Naive thymus-derived CD4-positive, alpha-beta T cell (primary cell): ENCODE measurements at places on chromosomes 4 and X.

- H3K4me1 ChIP-seq, result no peaks in the 10 kb centered on the region
- H3K36me3 ChIP-seq, result no peaks in the 10 kb centered on the region
- H3K4me3 ChIP-seq, result no peak overlapping the region
Observed at GRCh38 chrX:94576367-94577004, 902.5 kb downstream of the FAM133A start.

DNA sequence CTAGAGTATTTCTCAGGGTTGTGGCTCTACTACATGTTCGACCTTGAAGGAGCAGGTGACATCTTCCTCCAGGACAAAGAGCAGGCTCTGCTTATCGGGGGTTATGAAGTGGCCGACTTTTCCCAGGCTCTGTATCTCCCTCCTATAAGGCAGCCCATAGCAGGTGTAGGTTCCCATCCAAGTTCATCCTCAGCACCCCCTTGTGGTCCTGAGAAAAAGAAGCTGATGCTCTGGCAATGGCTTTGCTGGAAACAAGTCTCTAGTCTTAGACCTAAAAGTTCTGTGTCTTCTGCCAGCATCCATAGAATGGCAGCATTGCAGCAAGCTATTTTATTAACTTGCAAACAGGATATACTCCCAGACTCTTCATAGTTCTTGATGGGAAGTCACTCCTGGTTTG is 836.6 kb upstream of the PRKX start:
- no peak overlapping the region for H3K27ac ChIP-seq
- no peak overlapping the region for H3K4me3 ChIP-seq
- DNase-seq, result no peak
- no peaks in the 10 kb centered on the region for H3K36me3 ChIP-seq
- no peaks in the 10 kb centered on the region for H3K27me3 ChIP-seq

DNA sequence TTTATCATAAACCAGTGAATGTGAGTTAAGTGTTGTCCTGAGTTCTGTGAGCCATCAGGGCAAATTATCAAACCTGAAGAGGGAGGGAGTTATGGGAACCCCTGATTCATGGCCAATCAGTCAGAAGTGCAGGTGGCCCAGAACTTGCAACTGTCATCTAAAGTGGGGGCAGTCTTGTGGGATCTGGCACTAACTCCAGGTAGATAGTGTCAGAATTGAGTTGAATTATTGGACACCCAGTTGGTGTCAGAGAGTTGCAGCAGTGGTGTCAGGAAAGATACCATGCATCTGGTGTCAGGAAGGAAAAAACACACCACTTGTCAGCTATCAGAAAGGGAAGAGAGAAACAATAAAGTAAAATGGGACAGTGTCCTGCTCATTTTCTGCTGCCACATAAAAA is 8.4 kb downstream of the CORIN start:
- no peaks in the 10 kb centered on the region for H3K27me3 ChIP-seq
- no peak overlapping the region for H3K27ac ChIP-seq
- no peak for DNase-seq
- H3K36me3 ChIP-seq, result no peaks in the 10 kb centered on the region

DNA sequence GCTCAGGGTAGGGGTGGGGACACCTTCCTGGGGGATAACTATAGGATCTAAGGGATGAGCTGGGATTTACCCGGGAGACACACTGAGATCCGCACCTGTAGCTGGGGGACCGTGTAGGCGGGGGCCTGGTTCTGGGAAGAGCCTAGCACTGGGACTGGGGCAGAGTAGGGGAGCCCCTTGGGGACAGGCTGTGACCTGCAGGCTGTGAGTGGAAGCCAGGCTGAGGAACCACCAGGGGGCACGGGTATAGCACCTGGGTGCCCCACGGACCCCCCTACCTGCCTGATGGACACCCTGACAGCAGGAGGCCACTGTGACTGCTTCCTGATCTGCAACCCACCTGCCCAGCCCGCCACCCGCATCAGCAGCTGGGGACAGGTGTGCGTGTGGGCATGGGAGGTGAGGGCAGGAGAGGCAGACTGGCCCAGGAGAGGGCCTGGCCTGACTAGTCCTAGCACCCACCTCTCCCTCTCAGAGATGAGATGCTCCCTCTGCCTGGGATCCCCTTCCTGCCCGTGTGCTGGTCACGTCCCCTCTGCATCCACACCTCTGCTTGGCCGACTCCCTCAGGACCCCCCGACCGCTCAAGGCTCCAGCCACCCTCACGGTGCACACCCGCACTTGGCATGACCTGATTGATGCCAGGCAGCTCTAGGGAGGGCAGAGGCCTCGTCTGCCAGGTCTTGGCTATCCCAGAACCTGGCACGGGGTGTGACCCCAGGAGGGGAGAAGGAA is 94.2 kb upstream of the NKX1-1 start:
- H3K27ac ChIP-seq, result no peak overlapping the region
- H3K4me3 ChIP-seq, result no peak overlapping the region
- H3K36me3 ChIP-seq, result no peaks in the 10 kb centered on the region
- no peaks in the 10 kb centered on the region for H3K4me1 ChIP-seq
- no peaks in the 10 kb centered on the region for H3K27me3 ChIP-seq
- DNase-seq, result no peak

- no peaks in the 10 kb centered on the region for H3K4me1 ChIP-seq
- no peaks in the 10 kb centered on the region for H3K27me3 ChIP-seq
- DNase-seq, result peak; percentile 38
- H3K36me3 ChIP-seq, result no peaks in the 10 kb centered on the region
- H3K27ac ChIP-seq, result no peak overlapping the region
Observed at GRCh38 chrX:106608016-106608415, 3.8 kb upstream of the RADX start.

DNA sequence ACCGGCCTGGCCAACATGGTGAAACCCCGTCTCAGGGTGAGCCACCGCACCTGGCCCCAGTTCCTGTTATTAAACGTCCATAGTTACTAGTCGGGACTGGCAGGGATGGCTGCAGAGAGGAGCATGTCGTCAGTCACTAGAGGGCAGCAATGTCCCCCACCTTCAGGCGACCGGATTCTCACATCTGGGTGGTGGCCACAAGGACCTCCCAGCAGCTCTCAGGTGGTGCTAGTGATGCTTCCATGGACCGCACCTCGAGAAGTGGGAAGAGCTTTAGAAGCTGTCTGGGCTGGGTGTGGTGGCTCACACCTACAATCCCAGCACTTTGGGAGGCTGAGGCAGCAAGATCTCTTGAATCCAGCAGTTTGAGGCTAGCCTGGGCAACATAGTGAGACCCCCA is 13.3 kb upstream of the IL3RA start:
- H3K36me3 ChIP-seq, result no peaks in the 10 kb centered on the region
- H3K4me3 ChIP-seq, result no peak overlapping the region
- peak; percentile 40 for DNase-seq
- no peak overlapping the region for H3K27ac ChIP-seq
- H3K27me3 ChIP-seq, result no peaks in the 10 kb centered on the region

- no peaks in the 10 kb centered on the region for H3K27me3 ChIP-seq
- no peak overlapping the region for H3K27ac ChIP-seq
- DNase-seq, result no peak
- H3K36me3 ChIP-seq, result no peaks in the 10 kb centered on the region
Observed at GRCh38 chr4:183304538-183304937, 15.5 kb downstream of the CLDN22 start.

GRCh38 chr4:108849611-108850168 is 86.8 kb upstream of the ETNPPL start:
- no peak overlapping the region for H3K4me3 ChIP-seq
- H3K27ac ChIP-seq, result peak overlapping the region; percentile 29
- DNase-seq, result peak; percentile 35
- H3K4me1 ChIP-seq, result peaks cover 13% of the 10 kb centered on the region
- no peaks in the 10 kb centered on the region for H3K36me3 ChIP-seq

- no peak overlapping the region for H3K4me3 ChIP-seq
- peaks cover 3% of the 10 kb centered on the region for H3K36me3 ChIP-seq
- DNase-seq, result no peak
- H3K4me1 ChIP-seq, result peaks cover 13% of the 10 kb centered on the region
- H3K27me3 ChIP-seq, result no peaks in the 10 kb centered on the region
- H3K27ac ChIP-seq, result peak overlapping the region; percentile 56
Observed at GRCh38 chr4:82866706-82867385, 24.1 kb downstream of the SEC31A start.

DNA sequence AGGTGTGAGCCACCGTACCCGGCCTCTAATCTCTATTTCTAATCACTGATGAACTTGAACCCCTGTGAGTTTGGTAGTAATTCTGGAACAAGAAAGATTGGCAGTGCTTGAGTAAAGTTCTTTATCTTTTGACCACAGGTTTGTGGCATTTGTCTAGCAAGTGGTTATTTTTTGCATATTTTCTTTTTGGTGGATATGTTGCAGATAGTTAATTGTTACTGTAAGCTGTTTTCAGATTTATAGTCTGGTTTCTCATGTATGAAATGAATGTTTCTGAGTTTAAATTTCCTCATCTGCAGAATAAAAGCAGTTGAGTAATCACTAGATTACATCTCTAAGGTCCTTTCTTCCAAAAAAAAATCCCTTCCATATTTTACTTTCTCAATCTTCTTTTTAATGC is 105.2 kb downstream of the GASK1B start:
- H3K4me1 ChIP-seq, result no peaks in the 10 kb centered on the region
- no peak overlapping the region for H3K27ac ChIP-seq
- no peak overlapping the region for H3K4me3 ChIP-seq
- H3K27me3 ChIP-seq, result no peaks in the 10 kb centered on the region
- H3K36me3 ChIP-seq, result no peaks in the 10 kb centered on the region
- DNase-seq, result no peak

- H3K36me3 ChIP-seq, result no peaks in the 10 kb centered on the region
- H3K4me3 ChIP-seq, result no peak overlapping the region
- H3K4me1 ChIP-seq, result no peaks in the 10 kb centered on the region
- H3K27me3 ChIP-seq, result no peaks in the 10 kb centered on the region
- H3K27ac ChIP-seq, result no peak overlapping the region
- no peak for DNase-seq
Observed at GRCh38 chr4:57114973-57115372, 4.8 kb upstream of the IGFBP7 start.

GRCh38 chr4:173264245-173264644 is 69.9 kb downstream of the HMGB2 start:
- H3K4me1 ChIP-seq, result peaks cover 20% of the 10 kb centered on the region
- DNase-seq, result no peak
- H3K36me3 ChIP-seq, result no peaks in the 10 kb centered on the region
- H3K27me3 ChIP-seq, result no peaks in the 10 kb centered on the region
- no peak overlapping the region for H3K27ac ChIP-seq
